ENCODE measurements at places on chromosomes 7 and 10.
A peak's percentile ranks its signal among the peaks of the same experiment; 100 is the strongest.

DNA sequence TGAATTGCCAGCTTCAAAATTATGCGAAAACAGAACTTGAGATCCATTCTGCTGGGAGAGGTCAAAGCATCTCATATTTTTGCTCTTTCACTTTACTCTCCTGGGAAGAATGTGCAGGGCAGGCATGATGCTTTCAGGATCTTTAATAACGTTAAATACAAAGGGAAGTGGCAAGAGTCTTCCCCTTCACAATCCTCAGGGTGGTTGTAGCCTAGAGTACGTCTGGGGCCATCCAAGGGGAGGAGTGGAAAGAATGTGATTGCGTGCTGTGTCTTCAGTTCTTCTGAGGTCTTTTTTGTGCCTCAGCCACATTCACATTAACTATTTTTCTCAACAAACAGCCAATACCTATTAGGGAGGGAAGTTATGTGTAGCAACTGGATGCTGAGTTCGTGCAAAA lies 207.3 kb downstream of the HGF start:
- no peak for DNase-seq

- DNase-seq: no peak
Observed at GRCh38 chr10:53957401-53957800, 843.6 kb downstream of the PCDH15 start.

DNA sequence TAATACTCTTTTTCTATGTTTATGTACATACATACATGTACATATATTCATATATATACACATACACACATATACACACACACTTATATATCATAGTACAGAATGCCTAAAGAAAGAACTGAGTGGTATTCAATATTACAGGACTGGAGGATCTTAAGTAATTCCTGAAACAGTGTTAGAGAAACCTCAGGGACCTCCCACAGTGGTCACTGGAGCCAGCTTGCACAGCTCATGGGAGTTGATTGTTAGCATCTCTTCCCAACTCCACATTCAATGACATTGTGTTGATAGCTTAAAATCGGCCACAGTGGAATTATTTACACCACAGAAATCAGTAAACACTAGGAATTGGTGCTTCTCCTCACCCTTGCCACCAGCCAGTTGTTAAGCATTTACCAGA lies 6.0 kb downstream of the LRRC17 start:
- DNase-seq: no peak

DNA sequence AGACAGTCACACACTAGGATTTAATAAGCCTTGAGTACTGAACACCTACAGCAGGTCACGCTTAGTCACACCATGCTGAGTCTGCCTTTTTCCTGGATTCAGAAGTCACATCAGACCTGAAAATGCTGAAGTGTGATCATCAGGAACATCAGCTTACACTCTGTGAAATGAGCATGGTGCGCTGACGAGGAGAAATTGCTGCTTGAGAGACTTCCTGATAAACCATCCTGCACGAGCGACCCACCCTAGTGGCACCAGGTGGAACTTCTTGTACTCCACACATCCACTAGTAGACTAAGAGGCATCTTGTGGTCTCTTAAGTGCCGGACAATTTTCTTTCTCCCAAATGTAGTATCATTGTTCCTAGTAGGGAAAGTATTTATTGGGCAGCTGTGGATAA lies 51.8 kb upstream of the MRLN start:
- DNase-seq: peak; percentile 7

DNA sequence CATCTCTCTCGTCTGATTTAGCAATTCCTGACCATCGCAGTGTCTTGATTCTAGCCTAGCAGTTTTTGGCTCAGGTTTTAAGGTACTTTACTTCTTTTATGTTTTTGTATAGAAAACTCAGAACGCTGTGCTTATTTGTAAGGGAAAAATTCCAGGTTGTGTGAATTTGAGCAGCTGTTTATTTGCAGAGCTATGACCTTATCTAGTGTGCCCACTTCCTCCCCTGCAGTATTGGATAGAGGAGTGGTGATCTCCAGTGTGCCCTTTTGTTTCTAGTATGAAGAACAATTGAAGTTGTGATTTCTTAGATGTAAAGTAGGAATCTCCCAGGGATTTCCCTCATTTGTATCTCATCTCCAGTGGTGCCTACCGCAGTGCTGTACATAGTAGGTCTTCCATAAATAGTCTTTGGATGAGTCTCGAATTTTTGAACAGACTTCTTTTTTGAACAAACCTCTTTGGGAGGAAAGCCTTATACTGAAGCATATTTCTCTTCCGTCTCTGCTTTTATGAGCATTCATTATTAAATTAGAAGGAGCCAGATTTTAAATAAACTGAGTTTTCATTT lies 40.0 kb downstream of the GARS1 start:
- DNase-seq: no peak

DNA sequence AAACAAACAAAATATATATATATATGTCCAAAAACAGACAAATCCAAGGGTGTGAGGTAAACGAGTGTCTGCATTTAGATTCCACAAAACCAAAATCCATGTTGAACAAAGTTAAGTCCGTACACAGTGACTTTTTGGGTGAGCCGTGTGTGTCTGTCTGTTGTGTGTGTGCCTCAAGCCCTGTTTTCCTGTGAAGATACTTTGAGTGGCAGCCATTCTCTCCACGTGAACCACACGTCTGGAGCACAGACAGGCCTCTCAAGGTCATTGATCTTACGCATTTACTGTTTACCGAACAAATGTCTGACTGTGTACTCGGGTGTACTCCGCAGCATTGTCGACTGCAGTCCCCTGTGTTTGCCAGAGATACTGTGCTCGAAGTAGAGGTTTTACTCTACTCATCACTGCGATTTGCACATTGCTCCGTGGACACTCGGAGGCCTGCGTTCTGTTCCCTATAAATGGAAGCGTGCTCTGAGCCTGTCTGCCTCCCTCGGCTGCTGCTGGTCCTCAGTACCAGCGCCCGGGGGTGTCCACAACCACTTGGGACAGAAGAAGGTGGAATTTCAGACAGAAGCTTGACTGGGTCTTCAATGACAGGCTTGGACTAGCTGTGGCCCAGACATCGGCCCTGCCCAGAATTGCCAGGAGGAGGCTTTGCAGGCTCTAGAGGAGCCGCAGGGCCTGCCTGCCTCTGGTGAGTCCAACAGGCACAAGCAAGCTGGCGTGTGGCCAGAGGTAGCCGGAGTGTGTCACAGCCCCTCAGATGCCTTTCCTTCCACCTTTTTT lies 22.1 kb downstream of the CYP17A1 start:
- peak; percentile 48 for DNase-seq

- no peak for DNase-seq
Observed at GRCh38 chr10:82953909-82954308, 1078.9 kb downstream of the NRG3 start.

- DNase-seq: no peak
Observed at GRCh38 chr10:14660831-14661230, 113.9 kb downstream of the FAM107B start.

DNA sequence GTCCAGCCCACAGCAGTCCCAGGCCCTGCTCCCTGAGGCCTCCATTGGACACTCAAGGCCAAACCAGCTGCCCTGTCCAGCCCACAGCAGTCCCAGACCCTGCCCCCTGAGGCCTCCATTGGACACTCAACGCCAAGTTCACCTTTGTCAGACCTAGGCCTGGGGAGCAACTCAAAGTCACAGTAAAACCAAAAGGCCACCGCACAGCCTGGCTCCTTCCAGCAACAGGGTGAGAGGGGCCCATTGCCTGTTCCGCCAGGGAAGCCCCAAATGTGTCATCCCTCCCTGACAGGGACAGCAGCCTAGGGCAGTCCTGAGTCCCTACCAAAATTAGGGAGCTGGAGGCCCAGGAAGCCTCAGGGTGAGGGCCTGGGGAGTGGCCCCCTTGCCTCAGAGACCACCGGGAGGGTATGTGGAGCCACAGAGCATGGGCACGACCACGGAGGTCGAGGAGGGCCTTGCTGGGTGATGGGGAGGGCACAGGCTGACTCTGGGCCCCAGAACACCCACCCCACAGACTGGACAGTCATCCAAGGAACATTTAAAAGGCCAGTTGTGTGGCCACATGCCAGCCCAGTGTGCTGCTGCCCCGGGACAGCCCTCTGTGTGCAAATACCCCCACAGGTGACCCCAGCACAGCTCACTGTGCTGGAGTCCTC lies 66.5 kb upstream of the PPP2R2D start:
- no peak for DNase-seq

DNA sequence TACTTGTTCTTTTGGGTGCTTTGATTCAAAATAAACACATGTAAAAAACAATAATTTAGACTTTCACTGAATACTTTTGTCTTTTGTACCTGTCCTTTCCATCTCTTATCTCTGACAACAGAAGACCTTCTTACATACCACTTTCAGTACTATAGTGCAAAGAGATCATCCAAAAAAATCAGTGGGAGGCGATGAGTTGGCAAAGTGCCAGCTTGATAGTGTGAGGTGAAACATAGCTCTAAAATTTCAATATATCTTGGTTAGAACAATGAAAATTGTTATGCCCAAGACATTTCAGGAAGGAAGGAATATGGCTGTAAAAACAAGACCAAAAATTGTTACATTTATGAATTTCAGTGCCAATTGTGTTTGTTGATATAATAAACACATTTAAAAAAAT lies 390.2 kb upstream of the COBL start:
- DNase-seq: no peak

GRCh38 chr10:79242620-79243152 lies 104.6 kb upstream of the PPIF start:
- peak; percentile 82 for DNase-seq

GRCh38 chr10:30493609-30494530 lies 59.9 kb downstream of the MAP3K8 start:
- peak; percentile 73 for DNase-seq

GRCh38 chr10:58282615-58283014 lies 13.7 kb downstream of the CISD1 start:
- DNase-seq: no peak

GRCh38 chr10:3535001-3535400 lies 250.0 kb downstream of the KLF6 start:
- DNase-seq: no peak

DNA sequence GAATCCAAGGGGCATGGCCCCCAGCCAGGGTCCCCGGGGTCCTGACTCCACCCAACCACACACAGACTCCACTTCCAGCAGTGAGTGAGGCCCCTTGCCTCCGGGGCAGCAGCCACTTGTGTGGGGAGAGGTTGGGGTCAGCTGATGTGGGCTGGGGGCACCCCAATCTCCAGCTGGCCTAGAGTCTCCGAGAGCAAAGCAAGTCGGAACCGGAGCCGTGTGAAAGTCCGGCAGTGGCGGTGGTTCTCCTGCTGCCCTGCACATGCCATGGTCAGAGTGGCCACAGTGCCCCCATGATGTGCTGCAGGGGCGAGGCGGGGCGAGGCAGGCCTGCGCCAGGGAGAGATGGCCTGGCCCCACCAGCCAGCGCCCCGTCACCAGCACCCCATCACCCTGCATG lies 74.6 kb downstream of the PDGFA start:
- DNase-seq: no peak

GRCh38 chr7:67518580-67518979 lies 521.9 kb downstream of the TYW1 start:
- no peak for DNase-seq

DNA sequence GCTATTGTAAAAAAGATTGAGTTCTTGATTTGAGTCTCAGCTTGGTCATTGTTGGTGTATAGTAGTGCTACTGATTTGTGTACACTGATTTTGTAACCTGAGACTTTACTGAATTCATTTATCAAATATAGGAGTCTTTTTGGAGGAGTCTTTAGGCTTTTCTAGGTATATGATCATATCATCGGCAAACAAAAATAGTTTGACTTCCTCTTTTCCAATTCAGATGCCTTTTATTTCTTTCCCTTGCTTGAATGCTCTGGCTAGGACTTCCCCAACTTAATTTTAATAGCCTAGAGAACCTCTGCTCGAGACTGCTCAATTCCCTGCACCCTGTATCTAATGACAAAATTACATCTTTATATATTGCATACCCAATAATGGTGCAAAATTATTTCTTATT lies 154.4 kb downstream of the CCDC7 start:
- no peak for DNase-seq

- DNase-seq: no peak
Observed at GRCh38 chr10:10213237-10213636, 804.4 kb upstream of the CELF2 start.

- DNase-seq: no peak
Observed at GRCh38 chr7:146701166-146701565, 584.6 kb downstream of the CNTNAP2 start.

GRCh38 chr10:62632071-62632809 lies 172.3 kb upstream of the ADO start:
- DNase-seq: no peak

GRCh38 chr7:80859272-80859970 lies 59.4 kb downstream of the SEMA3C start:
- DNase-seq: peak; percentile 67

- peak; percentile 99 for DNase-seq
Observed at GRCh38 chr7:75738975-75739795, 444 bp upstream of the HIP1 start.

DNA sequence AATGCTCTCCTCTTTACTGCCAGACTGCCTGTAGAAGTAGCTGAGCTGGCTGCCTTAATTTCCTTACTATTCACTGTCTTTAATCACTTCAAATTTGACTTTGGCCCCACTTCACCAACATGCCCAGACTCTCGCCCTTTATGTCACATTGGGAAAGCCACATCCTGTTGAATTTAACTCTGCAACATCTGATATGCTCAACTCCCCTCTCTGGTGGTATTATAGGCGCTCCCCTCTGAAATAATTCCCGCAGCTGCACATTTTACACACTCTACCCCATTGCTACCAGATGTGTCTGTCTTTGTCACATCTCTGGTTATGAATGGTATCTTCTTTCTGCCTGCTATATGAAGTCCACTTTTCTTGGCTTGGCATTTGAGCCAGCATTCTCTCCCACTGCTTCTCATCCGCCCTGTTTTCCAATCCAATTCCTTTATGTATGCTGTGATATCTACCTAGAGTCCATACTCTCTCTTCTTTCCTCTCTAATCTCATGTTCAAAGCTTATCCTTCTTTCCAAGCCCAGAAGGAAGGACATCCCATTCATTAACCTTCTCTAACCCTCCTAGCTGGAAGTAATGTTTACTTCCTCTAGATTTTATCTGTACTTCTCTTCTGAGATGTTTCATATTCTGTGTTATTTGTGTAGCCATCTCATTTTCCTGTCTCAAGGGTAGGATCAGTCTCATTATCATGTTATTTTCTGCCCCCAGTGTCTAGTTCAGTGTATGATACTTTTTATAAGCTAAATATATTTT lies 134.5 kb downstream of the ST7 start:
- DNase-seq: no peak

DNA sequence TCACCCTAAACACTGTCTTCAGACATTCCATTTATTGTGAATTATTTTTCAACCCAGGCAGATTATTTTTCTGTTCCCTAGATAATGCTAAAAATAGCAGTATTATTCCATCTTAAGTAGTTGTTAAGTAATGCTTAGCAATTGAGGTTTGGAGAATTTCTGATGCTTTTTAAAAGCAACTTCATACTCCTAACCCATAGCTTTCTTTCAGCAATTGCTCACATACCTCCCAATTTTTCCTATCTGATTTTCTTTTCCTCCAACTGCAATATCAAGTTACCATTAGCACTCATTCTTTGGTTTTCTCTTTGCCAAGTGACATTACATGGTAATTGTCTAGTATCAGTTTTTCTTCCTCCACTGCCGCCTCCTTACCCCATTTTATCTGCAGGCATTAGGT lies 104.7 kb downstream of the GPR85 start:
- DNase-seq: no peak
